ENCODE measurements at places on chromosomes 4 and X.

- no peak for DNase-seq
Observed at GRCh38 chr4:74197080-74197479, 39.2 kb downstream of the MTHFD2L start.

- DNase-seq = no peak
Observed at GRCh38 chr4:140870427-140870826, 114.2 kb upstream of the TBC1D9 start.

DNA sequence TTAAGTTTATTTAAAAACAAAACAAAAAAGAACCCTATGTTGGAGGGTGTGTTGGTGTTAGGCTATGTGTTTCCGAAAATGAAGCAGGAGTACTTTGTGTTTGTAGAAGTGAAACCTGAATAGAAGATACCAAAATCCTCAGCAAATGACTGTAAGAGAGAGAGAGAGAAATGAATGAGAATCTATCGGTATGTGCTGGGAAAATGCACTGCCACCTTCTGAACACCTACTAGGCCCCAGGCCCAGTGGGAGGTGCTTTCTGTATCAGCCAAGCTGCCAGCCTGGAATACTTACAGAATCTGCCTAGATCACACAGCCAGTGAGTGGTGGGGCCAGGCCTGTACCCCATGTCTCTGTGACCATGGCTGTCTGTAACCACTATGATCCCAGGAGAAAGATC is 14.9 kb upstream of the PIM2 start:
- no peak for DNase-seq

- DNase-seq = peak; percentile 77
Observed at GRCh38 chr4:26081795-26082498, 167.9 kb downstream of the SMIM20 start.

GRCh38 chrX:10496345-10496965 is 123.9 kb downstream of the MID1 start:
- no peak for DNase-seq

- DNase-seq = no peak
Observed at GRCh38 chrX:150880808-150881165, 17.7 kb downstream of the CD99L2 start.

GRCh38 chr4:28101583-28101982 is 1240.9 kb downstream of the STIM2 start:
- no peak for DNase-seq

DNA sequence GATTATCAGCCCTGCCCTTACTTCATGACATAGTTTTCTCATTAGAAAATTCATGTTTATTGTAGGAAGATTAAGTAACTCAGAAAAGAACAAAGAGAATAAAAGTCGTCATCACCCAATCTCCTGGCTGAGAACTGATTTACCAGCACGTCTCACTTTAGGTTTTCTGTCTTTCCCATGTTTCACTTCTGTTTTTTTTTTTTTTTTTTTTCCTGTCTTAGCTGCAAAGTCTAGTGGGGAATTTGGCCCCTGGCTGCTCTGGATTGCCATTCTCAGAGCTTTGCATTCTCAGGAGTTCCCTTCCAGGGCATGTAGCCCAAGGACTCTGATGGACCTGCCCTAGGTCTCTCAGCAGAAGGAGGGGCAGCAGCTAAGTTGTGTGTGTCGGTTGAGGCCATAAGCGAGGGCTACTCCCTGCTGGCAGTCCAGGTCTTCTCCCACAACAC is 57.8 kb downstream of the TMEM131L start:
- no peak for DNase-seq

- peak; percentile 70 for DNase-seq
Observed at GRCh38 chrX:39149761-39150160, 348.5 kb downstream of the MID1IP1 start.

DNA sequence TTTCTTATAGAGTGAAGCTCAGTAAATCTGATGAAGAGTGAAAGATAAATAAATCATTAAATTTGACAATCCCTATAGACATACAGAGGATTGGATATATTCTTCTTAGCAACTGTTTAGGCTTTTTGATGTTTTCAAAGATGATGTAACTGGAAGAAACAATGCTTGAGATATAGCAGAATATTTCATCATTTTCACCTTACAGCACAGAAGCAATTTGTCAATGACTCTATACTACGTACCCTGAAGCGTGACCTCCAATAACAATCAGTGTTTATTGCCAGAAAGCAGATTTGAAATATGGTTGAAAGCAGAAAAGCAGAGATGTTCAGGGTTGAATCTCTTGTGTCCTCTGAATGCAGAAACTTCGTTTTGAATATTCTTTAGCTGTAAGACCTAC is 228.4 kb downstream of the DTHD1 start:
- no peak for DNase-seq

DNA sequence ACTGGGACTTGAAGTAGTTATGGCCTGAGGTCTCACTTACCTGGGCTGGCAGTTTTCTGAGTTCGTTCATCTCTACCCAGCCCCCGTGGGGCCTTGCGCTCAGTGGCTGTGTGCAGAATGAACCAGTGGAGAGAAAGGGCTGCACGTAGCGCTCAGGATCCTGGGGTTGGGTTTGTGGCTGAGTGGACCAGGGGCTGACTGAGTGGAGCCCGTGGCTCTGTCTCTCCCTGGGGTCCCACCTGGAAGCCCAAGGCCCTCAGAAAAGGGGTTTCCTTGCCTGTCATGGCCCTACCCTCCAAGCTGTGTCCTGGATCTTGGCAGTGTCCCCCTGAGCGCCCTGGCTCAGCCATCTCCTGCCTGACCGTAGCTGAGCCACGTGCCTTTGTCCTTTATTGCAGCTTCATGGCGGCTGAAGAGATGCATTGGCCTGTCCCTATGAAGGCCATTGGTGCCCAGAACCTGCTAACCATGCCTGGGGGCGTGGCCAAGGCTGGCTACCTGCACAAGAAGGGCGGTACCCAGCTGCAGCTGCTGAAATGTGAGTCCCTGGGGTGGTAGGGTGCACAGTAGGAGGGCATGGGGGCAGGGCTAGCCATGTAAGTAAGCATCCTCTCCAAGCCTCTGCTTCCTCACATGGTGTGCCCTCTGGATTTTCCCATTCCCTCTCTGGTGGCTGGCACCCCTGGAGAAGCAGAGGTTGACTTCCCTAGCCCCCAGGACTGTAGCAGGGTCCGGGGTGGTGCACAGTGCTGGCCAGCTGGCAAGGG is 23.2 kb upstream of the ADD1 start:
- DNase-seq = no peak

- DNase-seq = no peak
Observed at GRCh38 chr4:30866346-30866745, 146.2 kb downstream of the PCDH7 start.

DNA sequence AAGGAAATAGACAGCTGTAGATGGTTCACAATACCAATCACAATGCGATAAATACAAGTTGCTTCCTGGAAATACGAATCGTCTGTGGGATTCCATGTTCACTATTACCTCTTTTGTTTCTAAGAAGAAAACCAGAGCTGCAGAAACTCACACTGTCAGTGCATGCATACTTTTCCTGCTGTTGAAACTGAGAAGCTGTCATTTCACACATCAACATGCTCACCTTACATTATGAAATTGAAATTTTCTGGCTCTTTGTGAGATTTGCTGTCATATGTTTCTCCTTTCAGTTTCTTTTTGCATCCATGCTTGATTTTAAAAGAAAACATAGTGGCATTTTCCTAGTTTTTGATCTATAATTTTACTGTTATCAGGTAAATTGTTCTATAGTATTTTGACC is 418.3 kb upstream of the HTR2C start:
- DNase-seq = no peak

DNA sequence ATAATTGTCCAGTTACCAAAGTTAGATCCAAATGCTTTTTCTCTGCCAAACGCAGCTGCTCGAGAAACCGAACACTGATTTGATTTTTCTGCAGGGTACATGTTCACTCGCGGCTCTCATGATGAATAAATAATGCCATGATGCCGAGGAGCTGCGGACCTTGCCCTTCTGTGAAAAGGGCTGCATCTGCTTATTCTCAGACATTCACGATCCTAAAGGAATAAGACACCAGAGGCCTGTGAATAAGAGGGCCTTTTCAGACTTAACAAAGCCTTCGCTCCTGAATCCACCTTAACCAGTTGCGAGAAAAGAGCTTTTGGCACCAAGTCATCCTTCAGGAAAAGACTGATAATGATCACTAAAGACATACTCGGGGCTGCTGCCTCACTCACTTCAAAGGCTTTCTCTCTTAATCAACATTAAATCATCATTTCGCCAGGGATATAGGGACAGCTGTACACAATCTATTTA is 147.5 kb downstream of the FBXO8 start:
- DNase-seq = peak; percentile 64

DNA sequence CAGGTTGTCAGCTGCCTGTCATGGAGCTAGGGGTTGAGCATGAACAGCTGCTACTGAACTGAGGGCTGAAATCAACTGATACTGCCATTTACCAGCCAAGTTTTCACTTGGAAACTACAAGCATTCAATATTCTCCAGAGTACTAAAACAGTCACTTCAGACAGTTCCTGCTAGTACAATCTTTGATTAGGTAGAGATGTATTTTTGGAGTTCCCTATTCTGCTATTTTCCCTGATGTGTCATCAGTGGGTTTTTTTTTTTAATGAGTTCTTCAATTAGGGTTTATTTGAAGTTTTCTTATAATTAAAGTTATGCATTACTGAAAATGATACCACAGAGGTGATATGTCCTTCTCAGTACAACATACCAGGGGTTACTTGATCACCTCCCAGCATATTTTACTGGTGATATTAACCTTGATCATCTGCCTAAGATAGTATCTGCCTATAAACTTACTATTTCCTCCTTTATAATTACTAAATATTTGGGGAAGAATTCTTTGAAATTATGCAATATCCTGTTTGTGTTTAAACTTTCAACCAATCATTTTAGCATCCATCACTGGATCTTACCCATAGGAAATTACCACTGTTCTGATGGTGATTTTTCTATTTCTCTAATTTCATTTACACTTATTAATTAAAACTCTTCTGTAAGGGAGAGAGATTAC is 13.6 kb downstream of the PDCL2 start:
- no peak for DNase-seq

DNA sequence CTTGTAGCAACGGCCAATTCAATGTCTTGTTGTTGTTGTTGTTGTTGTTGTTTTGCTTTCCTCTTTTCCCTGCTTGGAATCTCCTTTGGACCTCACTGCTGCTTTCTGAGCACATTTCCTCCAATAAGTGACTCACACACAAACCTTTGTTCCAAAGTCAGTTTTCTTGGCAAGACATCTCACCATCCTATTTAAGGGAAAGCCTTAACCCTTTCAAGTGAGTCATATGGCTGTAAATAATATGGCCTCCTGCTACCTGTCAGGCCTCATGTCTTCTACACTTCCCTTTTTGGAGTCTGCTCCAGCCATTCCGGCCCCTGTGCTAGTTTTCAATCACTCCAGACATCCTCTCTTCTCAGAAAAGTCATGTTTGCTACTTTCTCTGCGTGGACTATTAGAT is 79.5 kb upstream of the MAGEB10 start:
- DNase-seq = no peak

GRCh38 chrX:155767876-155768769 is 113.0 kb upstream of the VAMP7 start:
- DNase-seq = no peak

- no peak for DNase-seq
Observed at GRCh38 chr4:38310446-38311043, 350.3 kb downstream of the PTTG2 start.

GRCh38 chr4:174173360-174173759 is 110.1 kb downstream of the FBXO8 start:
- no peak for DNase-seq

DNA sequence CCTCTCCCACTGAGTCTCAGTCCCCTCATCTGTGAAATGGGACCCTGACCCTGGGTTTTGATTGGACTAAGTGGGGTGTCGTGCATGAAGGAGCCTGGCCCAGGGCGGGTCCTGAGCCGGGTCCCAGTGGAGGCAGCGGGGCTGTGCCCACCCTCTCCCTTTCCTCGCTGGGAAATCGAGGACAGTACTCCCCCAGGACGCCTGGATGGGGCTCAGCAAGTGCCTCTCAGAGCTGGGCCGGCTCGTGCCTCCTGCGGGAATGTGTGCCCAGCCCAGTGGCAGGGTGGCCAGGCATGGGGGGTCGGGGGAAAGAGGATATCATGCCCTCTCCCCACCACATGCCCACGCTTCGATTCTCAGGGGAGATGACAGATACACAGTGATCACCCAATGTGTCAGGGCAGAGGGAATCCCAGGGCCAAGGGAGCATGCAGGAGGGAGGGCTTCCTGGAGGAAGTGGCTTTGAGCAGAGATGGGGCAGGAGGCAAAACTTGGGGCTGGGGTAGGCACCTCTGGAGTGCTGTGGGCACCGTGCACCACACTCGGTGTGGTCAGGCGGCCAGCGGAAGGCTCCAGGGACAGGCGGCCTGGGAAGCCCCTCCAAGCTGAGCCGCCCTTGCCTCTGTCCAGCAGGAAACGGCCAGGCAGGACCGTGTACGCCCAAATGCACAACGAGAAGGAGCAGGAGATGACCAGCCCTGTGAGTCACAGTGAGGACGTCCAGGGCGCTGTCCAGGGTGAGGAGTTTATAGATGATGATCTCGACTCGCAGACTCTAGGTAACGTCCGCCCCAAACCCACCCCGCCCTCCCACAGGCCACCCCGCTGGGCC is 203.0 kb downstream of the AFAP1 start:
- peak; percentile 41 for DNase-seq

DNA sequence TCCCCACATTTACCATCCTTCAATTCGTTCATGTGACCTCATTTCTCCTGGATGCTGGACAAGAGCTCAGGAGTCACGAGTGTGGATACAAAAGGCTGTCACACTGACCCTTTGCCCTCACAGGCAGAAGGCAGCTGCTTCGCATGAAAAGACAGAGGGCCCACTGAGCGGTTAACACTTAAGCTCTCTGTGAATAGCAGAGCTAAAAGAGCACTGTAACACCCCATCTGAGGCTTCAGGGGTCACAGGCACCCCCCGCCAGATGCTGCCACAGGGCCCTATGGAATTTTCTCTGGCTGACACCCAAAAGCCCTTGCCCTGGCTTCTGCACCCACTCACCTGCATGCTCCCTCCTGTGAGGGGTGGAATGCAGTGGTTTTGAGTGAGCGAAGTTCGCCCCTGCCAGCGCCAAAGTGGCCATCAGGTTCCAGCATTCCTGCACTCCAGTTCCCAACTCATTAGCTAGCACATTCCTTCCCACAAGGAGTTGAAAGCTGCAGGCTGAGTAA is 360.9 kb downstream of the PPP3CA start:
- DNase-seq = peak; percentile 84

- peak; percentile 3 for DNase-seq
Observed at GRCh38 chr4:169663831-169664230, 43.5 kb downstream of the CLCN3 start.

DNA sequence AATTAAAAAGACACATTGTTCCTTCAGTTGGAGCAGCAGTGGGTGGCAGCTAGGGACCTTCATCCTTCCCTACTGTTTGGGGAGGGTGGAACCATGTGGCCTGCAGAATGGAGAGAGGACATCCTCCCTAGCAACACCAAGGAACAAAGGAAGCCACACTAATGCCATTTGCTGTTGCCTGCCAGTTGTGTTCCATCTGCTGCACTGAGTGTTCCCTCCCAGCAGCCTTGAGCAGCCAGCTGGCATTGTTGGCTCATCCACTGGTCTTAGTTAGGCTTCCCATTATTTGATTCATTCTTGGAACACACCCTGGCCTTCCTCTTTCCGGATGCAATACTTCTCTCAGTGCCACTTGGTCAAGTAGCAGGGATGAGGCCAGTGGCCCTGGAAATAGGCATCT is 25.0 kb upstream of the HMGB3 start:
- DNase-seq = no peak

GRCh38 chr4:2638730-2639129 is 102.3 kb downstream of the FAM193A start:
- DNase-seq = no peak

GRCh38 chrX:21638311-21638710 is 19.8 kb downstream of the KLHL34 start:
- no peak for DNase-seq

- DNase-seq = no peak
Observed at GRCh38 chrX:42090395-42090794, 167.0 kb upstream of the CASK start.

GRCh38 chrX:30573125-30573524 is 4.4 kb downstream of the TASL start:
- DNase-seq = no peak

Measured in neural progenitor cell (in vitro differentiated cells).